ENCODE measurements at places on chromosomes 1 and 21.

DNA sequence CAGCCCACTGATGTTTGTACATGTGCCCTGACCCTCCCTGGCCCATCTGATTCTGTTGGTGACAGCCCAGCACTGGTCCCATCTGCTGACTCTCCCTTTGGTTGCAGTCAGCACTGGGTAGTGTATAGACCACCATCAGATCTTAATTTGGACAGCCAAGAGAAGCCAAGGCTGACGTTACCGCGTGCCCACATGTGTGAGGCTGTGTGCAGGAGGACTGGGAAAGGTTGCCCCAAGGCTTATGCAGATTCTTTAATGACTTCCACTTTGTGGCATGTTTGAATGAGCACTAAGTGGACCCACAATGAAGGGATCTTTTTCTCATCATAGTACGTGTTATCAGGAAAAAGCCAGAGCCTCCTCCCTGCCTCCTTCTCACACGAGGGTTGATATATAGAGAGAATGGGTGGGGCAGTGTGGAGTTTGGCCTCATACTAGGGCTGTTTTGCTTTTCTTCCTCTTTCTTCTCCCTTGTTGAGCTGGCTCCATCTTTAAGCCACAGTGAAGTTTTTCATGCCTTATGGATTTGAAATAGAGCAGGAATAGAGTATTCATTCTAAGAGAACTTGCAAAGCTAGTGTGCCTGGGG, 93.5 kb downstream of the NAV1 start:
- no peak for DNase-seq

DNA sequence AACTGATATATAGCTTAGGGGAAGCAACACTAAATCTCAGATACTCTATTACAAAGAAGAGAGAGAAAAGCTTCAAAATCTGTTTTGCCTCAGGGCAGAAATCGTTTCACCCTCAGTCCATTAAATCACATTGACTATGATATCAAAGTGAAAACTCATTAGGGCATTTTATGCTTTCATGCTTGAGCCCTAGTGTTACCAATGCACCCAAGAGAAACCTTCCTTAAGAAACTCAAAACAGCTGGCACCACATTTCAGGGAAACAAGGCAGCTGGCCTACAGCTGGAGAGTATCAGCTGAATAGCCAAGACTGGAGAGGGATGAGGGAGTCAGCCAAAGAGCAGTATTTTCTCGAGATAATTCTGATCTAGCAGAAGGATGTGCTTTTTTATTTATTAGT, 14.9 kb downstream of the COLGALT2 start:
- no peak for DNase-seq

- DNase-seq: no peak
These were observed 96.6 kb downstream of the DDX20 start for GRCh38 chr1:111852261-111852721.

DNA sequence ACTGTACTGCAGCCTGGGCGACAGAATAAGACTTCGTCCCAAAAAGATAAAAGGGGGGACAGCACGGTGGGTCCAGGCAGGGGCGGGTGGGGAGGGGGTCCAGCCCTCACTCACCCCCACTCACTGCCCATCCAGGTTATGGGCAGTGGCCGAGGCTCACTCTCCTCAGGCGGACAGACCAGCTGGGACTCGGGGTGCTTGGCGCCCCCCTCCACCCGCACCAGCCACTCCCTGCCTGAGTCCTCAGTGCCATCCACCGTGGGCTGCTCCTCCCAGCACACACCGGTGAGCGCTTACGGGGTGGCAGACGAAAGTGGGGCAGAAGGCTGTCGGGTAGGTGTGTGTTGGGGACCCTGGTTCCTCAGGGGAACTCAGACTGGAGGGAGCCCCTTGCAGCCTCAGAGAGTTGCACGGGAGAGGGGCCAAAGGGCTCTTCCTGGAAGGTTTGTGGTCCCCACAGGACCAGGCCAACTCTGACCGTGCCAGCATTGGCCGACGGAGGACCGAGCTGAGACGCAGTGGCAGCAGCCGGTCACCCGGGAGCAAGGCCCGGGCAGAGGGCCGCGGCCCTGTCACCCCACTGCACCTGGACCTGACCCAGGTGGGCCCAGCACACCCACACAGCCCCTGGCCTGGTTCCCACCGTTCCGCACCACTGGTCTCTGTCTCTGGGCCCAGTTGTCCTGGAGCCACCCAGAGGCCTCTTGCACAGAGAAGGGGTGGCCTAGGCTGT, 6.6 kb downstream of the PLEKHN1 start:
- DNase-seq: no peak

GRCh38 chr1:36829961-36830360, 204.4 kb downstream of the GRIK3 start:
- DNase-seq: no peak

DNA sequence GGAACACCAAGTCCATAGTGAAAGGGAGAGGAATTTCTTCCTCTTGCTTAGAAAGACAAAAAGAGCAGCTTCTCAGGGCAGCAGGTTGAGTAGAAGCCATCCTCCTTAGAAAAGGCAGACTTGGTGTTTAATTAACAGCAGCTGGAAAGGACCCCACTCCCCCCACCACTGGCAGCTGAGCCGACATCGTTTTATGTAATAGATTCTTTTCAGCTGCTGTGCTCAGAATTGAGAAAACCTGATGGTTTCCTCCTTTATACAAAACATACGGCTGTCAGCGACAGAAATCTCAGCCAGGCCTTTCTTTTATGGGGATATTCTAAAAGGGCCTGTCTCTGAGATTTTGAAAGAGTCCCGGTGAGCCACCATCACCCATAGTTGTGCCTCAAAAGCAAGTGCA, 49.9 kb downstream of the MAN1C1 start:
- no peak for DNase-seq

DNA sequence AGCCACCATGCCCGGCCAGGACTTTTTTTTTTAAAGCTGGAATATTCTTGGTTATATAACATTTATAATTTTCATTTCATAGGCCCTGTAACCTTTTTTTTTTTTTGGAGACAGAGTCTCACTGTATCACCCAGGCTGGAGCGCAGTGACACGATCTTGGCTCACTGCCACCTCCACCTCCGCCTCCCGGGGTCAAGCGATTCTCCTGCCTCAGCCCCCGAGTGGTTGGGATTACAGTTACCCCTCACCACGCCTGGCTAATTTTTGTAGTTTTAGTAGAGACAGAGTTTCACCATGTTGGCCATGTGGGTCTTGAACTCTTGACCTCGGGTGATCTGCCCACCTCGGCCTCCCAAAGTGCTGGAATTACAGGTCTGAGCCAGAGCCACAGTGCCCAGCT, 12.6 kb downstream of the ZYG11B start:
- DNase-seq: no peak

DNA sequence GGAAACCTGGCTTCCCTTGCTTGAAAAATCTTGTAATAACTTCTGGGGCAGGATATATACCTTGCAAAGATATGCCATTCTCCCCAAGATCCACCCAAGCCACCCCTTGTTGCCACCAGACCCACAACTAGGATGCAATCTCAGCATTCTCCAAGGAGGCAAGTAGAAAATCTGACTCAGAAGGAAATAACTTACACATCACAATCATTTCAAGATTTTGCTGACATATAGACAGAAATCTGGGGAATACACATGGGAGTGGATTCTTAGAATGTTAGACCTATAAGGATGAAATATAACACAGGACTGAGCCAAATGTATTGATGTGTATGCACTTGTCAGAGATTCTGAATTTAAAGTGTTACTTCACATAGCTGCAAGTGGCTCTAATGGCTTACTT, 14.8 kb upstream of the ZDHHC18 start:
- DNase-seq: no peak

DNA sequence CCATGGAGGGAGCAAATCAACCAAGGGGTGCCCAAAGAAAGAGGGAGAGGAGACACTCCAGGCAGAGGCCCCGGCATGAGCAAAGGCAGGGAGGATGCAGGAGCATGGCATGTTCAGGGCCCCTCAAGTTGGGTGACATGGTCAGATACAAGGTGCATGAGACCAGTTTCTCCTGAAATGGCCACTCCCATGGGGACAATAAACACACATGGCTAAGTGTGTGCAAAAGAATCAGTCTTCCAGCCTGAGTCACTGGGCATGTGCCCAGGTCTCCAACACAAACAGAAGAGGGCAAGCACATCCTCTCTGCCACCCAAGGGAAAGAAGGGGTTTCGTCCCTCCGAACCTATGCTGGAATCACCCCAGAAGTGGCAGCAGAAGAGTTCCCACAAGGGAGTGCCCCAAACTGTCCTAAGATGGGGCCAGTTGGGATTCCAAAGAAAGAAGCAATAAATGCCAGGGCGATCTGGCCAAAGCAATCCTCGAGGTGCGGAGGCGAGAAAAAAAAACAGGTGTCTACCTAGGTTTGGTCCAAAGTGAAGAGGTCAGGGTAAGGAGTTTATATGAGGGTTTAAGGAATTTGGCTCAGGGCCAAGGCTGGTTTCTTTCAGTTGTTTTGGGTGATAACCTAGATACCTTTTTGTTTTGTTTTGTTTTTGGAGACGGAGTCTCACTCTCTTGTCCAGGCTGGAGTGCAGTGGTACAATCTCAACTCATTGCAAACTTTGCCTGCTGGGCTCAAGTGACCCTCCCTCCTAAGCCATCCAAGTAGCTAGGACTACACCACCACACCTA, 13.2 kb downstream of the CASP9 start:
- DNase-seq: no peak

- no peak for DNase-seq
These were observed 233.1 kb upstream of the VAMP3 start for GRCh38 chr1:7538033-7538432.

- no peak for DNase-seq
These were observed 2.2 kb upstream of the FBLIM1 start for GRCh38 chr1:15756143-15757015.

GRCh38 chr1:117751321-117751720, 145.5 kb downstream of the TENT5C start:
- DNase-seq: no peak

- no peak for DNase-seq
These were observed 993 bp downstream of the PDZK1 start for GRCh38 chr1:145706086-145706664.

DNA sequence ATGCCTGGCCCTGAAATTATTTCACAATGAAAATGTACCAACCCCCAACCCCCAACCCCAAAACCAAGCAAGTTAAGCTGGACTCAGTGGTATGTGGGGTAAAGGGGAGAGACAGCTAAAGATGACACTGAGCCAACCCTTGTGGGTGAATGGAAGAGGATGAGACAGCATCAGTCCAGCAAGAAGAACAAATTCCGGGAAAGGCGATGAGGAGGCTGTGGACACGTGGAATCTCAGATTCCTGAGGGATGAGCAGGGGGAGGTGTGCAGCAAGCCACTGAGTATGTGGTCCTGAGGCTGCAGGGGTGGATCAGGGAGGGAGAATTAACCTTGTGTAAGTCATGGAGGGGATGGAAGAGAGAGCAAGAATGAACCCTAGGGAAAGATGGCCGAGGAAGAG, 14.4 kb upstream of the ZNF362 start:
- DNase-seq: no peak

DNA sequence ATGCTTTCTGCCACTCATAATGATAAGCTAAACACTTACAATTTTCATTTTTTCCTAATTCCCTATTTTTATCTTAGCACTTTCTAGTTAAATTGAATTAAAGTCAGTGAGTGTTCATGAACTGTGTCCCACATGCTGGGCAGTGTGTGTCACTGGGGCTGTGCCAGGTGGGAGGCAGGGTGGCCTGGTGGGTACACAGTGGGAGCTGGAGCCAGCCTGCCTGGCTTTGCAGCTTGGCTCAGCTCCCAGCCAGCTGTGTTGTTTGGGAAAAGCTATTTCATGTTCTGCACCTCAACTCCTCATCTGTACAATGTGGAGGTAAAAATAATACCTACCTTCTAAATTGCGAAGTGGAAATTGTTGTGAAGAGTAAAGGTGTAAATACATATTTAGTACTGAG, 238.4 kb downstream of the PLA2G4A start:
- no peak for DNase-seq

DNA sequence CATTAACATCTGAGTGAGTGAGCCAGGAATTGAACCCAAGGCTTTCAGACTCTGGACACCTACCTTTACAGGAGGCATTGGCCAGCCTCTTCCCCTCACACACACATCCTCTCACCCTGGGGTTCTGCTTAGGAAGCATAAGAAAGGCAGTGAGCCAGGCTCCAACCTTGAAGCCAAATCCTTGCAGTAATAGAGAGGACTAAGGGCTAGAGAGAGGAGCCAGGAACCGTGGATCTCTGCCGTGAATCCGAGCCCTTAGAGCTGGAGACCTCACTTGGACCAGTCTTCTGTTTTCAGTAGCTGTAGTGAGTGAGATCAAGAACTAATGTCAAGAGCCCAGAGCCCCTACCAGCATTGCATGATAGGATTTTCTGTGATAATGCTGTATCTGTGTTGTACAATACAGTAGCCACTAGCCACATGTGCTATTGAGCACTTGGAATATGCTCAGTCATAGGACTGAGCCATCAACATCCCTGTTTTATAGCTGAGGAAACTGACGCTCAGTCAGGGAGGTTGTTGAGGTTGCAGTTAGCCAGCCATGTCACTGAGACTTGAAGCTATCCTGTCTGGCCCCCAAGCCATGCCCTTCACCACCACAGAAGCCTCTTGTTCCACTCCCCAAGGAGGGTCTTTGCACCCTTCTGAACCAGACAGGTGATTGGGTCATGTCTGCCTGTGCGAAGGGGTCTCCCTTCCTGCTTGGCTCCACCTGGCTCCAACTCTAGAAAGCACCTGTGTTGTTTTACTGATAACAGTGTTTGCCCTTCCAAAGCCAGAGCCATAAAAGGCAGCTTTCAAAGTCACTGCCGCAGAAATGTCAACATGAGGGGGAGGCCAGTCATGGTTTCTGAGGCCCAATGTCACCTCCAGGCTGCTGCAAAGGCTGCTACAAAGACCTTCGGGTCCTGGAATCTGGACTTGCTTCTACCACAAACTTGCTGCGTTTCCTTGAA, 101.1 kb upstream of the JUN start:
- DNase-seq: no peak

GRCh38 chr1:196481616-196482015, 126.6 kb downstream of the KCNT2 start:
- no peak for DNase-seq

DNA sequence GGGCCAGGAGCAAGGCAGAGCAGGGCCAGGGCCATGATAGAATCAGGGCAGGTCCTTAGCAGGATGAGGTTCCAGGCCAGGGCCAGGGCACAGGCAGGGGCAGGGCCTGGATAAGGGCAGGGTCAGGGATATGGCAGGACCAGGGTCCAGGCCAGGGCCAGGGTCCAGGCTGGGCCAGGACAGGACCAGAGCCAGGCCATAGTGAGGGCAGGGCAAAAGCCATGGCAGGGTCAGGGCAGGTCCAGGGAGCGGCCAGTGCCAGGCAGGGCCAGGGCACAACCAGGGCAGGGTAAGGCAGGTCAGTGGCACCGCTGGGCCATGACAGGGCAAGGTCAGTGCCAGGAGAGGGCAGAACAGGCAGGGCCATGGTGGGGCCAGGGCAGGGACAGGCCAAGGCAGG, 152.2 kb downstream of the LIPI start:
- no peak for DNase-seq

GRCh38 chr1:9755441-9755995, 68.2 kb downstream of the CLSTN1 start:
- DNase-seq: no peak
